ENCODE measurements at places on chromosomes 16 and 17.
A peak's percentile ranks its signal among the peaks of the same experiment; 100 is the strongest.

GRCh38 chr16:16019488-16019887, 70.1 kb downstream of the ABCC1 start:
- no peak for DNase-seq

- no peak for DNase-seq
These were observed 46.4 kb downstream of the IRF8 start for GRCh38 chr16:85945424-85945751.

DNA sequence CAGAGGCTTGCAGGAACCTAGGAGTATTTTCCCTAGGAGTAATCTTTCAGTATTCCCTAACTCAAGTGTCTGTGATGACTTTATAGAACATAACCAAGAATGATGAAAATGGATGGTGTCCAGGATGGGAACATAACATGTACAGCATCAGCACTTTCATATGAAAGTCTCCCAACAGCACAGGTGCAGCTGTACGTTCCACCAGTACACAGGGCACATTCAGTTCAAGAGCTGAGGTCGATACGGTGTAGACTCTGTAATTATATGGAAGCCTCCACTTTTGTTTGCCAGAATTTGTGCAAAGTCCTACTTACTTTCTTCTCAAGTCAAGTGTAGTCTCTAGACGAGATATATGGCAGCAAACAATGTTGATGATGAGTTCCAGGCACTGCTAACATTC, 46.2 kb upstream of the CRYM start:
- no peak for DNase-seq

- DNase-seq: peak; percentile 31
These were observed 15.3 kb downstream of the DLG4 start for GRCh38 chr17:7204336-7204735.

DNA sequence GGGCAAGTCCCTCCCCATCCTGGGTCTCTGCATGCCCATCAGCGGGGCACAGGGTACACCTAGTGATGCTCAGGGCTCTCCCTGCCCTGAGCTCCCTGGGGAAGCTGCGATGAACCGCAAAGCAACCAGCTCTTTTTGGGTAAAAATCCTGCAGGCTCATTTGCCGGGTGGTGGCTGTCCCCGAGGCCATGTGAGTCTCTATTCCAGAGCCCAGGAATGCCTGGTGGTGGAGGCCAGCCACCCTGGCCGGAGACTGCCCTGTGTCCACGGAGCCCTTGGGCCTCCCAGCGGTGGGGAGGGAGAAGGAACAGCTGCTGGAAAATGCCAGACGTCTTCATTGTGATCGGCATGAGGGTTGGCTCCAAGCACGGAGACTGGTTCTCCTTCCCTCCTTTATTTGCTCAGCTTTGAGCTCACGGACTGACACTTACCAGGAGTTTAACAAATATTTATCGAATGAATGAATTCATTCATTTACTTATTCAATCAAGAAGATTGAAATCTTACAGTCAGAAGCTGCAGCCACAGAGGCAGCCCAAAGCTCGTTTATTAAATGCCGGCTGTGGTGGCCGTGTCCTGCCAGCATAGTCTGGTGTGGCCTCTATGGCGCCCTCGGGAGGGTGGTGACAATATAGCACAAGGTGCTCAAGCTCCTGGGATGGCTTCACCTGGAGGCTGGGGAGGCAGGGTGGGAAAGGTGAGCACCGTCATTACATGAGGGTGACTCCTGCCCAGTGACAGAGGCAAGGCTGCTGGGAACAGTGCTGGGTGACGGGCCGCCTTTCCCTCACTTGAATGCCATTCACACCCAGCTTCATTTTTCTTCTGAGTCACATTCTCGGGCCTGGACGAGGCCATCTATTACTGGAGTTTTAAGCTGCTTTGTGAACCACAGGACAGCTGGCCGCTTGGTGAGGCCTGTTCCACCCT, 31.1 kb upstream of the JPH3 start:
- DNase-seq: no peak

DNA sequence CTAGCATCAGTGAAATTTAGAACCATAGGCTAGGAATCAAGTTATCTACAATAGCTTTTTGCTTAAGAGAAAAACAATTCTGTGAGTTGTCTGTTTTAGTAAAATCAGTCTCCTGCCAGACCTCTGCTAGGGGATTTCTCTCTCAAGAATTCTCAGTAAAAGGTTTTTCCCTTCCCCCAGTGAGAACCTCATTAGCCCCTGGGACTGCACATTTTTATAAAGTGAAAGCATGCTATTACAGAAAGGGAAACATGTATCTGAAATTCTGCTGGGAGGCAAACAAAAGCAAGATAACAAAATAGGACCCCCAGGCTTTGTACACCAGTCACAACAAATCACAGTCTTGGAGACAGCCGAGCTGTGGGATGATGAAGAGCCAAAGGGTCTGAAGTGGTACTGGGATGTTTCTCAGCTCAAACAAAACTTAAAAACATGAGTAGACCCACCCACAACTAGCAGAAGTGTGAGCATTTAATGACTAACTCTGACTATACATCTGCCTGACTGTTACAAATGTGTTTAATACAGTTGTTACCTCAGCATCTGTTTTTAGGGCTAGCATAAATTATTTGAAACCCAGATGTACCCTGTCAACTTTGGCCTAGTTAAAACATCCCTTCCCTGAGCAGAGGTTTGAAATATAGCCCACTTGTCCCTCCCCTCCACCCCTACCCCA, 20.0 kb upstream of the GLG1 start:
- no peak for DNase-seq

DNA sequence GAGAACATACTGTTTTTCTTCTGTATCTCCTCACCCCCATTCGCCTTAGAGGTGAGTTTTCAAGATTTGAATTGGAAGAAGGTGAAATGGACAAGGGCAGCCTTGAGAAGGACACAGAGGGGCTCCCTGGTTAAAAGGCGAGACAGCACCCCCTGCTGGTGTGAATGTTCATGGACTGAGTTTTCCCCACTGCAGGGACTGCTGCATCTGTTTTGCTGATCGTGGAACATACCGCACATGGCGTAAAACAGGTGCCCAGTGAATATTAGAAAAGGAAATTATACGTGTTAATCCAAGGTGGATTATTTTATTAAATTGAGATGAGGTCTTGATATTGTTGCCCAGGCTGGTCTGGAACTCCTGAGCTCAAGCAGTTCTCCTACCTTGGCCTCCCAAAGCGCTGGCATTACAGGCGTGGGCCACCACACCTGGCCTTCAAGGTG, 54.5 kb downstream of the NDE1 start:
- DNase-seq: peak; percentile 75

DNA sequence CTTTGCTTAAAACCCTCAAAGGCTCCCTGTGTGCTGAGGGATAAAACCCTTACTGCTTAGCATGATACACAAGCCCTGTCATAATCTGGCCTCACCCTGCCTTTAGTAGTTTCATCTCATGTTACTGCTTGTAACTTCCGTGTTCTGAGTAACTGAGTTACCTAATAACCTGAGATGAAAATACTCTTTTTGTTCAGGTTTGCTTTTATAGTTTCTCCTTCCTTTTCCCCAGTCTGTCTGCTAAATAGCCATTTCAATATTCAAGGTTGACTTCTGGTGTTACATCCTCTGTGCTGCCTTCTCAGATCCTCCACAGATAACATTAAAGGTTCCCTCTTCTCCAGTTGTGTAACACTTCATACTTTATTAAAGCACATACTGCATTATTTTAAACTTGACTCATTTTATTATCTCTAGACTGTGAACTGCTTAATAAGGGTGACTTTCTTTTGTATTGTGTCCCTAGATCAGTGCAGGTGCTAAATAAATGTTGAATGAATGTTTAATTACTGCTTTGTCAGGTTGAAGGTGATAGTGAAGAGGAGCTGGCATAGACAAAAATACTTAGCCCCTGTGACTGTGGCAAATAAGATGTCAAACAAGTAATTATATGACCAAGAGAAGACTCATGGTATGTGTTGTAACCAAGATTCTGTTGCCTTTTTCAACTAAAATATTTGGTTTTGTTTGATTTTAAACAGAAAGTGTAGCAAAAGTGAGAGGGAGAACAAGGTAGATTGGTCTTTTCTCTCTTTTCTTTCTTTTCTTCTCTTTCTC, 47.8 kb downstream of the NFAT5 start:
- DNase-seq: no peak

DNA sequence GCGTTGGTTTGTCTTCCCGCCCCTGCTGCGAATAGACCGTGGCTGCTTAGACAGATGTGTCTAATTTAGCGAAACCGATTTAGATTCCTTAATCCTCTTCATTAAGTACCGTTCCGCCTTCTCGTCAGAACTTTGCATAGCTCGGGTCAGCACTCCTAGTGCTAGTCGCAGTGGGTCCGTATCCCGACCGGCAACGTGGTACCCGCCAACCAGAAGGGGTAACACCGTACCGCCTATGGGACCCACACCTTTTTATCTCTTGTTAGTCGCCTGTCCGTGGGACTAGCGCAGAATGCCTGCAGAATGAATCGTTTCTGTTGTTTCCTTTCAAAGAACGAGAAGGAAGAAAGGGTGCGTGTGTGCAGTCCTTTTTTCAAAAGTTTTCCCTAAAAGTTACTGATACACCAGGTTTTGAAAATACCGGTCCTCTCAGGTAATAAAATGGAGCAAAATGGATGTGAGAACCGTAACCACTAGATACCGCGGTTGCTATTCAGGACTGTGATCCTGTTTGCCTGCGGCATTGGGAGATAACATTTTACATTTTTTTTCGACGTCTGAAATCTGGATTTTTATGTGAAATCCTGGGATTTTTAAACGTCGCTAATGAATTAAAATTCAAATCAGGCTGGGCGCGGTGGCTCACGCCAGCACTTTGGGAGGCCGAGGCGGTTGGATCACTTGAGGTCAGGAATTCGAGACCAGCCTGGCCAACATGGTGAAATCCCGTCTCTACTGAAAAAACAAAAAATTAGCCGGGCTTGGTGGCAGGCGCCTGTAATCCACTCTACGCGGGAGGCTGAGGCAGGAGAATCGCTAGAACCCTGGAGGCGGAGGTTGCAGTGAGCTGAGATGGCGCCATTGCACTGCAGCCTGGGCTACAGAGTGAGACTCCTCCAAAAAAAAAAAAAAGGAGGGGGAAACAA, 998 bp upstream of the SRSF1 start:
- DNase-seq: no peak

GRCh38 chr17:80931421-80932265, 60.0 kb upstream of the CHMP6 start:
- no peak for DNase-seq

- no peak for DNase-seq
These were observed 45.4 kb downstream of the CHD9 start for GRCh38 chr16:53100131-53100748.

DNA sequence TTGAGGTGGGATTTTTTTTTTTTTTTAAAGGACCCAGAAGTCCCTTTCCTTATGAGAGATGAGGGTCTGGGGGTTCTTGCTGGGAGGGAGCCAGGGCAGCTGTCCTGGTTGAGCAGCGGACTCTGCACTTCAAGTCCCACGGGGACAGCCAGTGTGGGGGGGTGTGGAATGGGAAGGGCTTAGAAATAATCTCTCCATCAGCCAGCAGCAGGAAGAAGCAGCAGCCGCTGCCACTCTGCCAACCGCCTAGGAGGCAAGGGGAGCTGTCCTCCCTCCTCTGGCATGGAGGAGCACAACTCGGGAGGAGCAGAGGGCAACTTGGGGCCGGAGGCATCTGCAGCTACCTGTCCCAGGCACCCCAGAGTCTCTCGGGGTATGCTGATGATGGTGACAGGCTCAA, at the start of gene KCNG4:
Gene KCNG4 (minus strand): TSS at position 104 of the 400 bp plus-strand sequence. CDS start 2,527 bp downstream, outside the sequence.
- no peak for DNase-seq

GRCh38 chr17:60947100-60947499, 269.4 kb downstream of the BCAS3 start:
- no peak for DNase-seq

GRCh38 chr17:39171933-39172332, 6.0 kb upstream of the ARL5C start:
- DNase-seq: no peak

- no peak for DNase-seq
These were observed 7.8 kb downstream of the DUSP3 start for GRCh38 chr17:43770957-43771356.

GRCh38 chr16:20611975-20612481, 35.9 kb upstream of the ACSM2B start:
- no peak for DNase-seq

GRCh38 chr17:36691606-36692005, 90.2 kb downstream of the MRM1 start:
- no peak for DNase-seq

- DNase-seq: no peak
These were observed 273.5 kb downstream of the KIF2B start for GRCh38 chr17:54096216-54096615.

- no peak for DNase-seq
These were observed 14.6 kb upstream of the TMEM92 start for GRCh38 chr17:50259477-50260324.

DNA sequence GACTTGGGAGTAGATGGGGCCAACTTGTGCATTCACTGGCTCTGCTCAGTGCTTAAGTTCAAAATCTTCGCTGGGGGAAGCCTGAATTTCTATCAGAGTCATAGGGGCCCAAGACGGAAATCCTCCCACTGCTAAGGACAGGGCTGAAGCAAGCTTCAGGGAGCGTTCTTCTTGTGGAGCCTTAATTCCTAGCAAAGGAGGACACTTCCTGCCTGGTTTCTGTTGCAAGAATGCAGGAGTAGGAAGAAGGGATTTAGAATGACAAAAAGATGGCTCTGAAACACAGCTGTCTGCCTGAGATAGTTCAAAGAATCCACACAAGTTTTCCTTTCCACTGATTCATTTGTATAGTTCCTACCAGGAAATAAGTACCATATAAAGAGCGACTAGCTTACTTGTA, 26.4 kb downstream of the PSME3IP1 start:
- no peak for DNase-seq

DNA sequence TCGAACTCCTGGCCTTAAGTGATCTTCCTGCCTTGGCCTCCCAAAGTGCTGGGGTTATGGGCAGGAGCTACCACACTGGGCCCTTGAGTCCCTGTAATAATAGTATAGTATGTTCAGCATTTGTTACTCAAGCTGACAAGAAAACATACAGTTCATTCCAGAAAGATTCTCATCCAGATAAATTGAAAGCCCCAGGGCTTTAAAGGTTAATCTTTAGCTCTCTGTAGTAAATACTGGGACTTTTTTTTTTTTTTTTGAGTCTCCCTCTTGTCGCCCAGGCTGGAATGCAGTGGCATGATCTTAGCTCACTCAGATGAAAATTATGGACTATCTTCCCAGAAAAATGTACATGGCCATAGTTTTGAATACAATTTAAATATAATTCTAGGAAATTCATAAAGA, 11.0 kb downstream of the BRCA1 start:
- no peak for DNase-seq

DNA sequence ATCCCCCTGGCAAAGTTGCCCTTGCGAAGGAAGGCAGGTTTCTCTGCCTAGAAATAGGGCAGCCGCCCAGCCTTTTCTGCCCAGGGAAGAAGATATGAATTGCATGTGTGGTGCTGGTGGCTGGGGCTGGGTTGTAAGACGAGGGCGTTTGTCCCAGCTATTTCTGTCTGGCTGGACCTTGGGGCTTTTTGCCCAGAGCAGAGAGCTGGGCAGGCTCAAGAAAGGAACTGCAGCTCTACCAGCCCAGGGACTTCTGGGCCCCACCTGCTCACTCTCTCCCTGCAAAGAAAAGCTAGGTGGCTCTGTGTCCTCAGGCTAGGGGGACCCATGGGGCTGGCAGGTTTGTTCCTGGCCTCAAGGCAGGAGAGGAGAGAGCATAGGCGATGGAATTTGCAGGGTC, 586 bp downstream of the CACNG1 start:
- no peak for DNase-seq

- no peak for DNase-seq
These were observed 5.4 kb upstream of the MMD start for GRCh38 chr17:55426851-55427586.
